Stimulated activated naive CD8-positive, alpha-beta T cell treated with anti-CD3 and anti-CD28 coated beads, Interleukin-15, amount 100 ng/mL, for 72 hours (primary cell): ENCODE measurements at places on chromosomes 2 and 18.

GRCh38 chr2:30511122-30512083 is 64.4 kb downstream of the LCLAT1 start:
- no peak for DNase-seq

- DNase-seq = no peak
Observed at GRCh38 chr2:41622301-41622700, 425.5 kb upstream of the PKDCC start.

DNA sequence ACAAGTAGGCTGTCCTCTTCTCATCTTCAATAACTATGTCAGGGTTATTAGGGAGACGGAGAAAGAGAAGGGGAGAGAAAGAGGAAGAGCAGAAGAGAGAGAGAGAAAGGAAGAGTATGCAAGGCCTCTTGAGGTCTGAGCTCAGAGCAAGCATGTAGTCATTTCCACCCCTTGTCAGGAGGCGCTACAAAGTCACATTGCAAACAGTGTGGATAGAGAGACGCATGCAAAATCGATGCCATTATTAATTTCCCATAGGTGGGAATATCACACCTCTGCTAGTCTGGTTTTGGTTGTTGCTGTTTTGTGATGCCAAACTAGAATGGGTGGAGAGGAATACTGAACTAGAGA is 24.2 kb upstream of the SERPINE2 start:
- DNase-seq = no peak

- DNase-seq = no peak
Observed at GRCh38 chr2:227765788-227766372, 20.2 kb downstream of the SCYGR8 start.

- DNase-seq = no peak
Observed at GRCh38 chr18:47345291-47345690, 93.8 kb upstream of the SKOR2 start.

- DNase-seq = no peak
Observed at GRCh38 chr18:48456838-48457237, 47.7 kb upstream of the ZBTB7C start.

GRCh38 chr18:76504749-76505148 is 9.7 kb upstream of the ZNF516 start:
- DNase-seq = no peak

GRCh38 chr2:85678794-85679672 is 11.0 kb upstream of the SFTPB start:
- peak; percentile 76 for DNase-seq
